MM.1S (cell line): ENCODE measurements at places on chromosomes 12 and 14.
A peak's percentile ranks its signal among the peaks of the same experiment; 100 is the strongest.

- DNase-seq: no peak
Observed at GRCh38 chr12:104263580-104264358, 39.8 kb upstream of the EID3 start.

- peak; percentile 21 for DNase-seq
Observed at GRCh38 chr12:76927170-76927784, 48.5 kb upstream of the CSRP2 start.

DNA sequence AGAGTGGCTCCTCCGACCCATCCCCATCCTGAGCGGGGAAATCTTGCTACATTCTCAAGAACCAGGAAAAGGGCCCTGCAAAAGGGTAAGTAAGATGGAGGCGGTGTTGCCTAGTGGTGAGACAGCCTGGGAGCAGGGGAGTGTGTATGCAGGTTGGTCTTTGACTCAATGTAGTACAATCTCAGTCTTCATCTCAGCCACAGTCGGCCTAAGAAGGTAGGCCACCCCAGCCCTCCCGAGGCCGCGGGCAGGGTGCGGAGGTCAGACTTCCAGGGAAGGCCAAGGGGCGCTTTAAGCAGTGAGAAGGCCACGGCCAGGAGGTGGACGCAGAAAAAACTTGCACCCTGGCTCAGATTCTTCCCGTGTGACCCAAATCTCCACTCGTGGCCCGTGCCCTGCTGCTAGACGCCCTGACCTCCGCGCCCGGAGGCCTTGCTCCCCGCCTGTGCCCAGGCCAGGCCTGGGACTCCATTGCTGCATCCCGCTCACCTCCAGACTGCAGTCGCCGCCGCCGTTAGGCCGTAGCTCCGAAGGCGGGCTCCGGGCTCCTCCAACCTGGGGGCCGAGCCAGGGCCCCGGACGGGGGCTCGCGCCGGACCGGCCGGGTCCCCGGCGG lies 435 bp downstream of the FOXM1 start:
- peak; percentile 14 for DNase-seq

- DNase-seq: no peak
Observed at GRCh38 chr12:18551106-18551505, 186.7 kb downstream of the PLCZ1 start.

DNA sequence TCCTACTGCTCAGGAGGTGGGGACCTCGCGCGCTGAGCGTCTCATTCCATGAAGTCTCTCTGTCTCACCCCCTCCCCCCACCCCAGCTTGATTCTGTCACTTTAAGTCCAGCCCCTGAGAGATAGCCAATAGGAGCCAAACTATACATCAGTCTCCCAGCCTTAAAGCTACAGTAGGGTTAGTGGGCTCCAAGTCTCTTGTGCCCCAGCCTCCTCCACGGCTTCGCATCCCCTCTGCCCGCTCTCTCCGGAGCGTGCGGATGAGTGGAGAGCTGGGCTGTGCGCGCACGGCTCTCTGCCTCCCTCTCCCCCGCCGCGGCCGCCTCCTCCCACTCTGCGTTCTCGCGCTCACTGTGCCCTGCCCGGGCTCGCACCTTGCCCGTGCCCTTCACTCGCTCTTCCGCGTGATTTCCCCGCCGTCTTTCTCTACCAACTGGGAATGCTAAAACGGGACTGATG lies at the start of gene ESRRB:
TSS of gene ESRRB (plus strand) at position 191 of the 458 bp plus-strand sequence. CDS start at position 456, 265 bp downstream.
- DNase-seq: no peak

GRCh38 chr14:27536748-27537147 lies 938.9 kb upstream of the NOVA1 start:
- DNase-seq: no peak
